ENCODE measurements at places on chromosomes 16 and 17.

DNA sequence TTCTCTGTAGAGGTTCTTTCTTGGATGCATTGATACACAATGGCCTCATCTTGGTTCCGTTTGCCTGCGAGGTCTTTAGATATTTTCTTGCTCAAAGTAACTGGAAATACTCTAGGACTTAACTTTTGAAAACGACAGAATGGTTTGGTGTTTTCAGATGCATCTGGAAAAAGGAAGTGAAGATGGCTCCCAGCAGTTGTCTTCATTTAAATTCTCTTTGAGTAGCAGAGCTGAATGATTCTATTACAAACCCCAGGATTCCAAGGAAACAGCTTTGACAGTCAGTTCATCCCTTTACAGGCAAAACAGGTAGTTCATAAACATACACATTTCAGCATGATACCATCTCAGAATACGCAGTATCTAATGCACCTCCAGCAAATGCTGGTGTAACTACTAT, 54.8 kb downstream of the PSMD12 start:
- no peak for DNase-seq

DNA sequence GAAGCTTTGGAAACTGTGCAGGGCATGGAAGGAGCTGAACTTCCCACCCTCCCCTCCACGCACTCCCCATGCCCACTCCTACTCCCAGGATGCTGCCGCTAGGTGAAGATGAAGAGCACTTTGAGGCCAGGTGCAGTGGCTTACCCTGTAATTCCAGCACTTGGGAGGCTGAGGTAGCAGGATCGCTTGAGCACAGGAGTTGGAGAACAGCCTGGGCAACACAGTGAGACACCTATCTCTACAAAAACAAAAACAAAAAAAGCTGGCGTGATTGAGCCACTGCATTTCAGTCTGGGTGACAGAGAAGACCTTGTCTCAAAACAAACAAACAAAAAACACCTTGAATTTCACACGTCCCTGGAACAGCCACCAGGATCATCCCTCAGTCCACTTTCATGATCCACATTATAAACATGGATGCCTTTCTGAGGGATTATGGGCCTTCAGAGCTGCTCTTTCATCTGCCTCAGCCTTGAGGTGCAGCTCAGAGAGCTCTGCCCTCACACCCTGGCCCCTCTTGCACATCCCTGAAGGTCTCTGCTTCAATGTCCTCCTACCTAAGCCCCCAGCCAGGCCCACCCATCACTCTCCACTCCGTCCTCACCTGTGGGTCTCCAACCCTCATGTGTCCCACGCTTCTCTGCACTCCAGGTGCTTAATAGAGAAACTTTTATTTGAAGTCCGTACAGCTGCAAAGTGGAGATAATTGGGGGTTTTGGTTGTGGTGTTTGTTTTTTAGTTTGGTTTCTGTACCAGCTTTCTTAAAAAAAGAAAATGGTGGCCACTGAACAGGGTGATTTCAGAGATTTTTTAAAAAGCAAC, 25.8 kb downstream of the PHB1 start:
- no peak for DNase-seq

GRCh38 chr16:48542020-48542473, 67.9 kb downstream of the N4BP1 start:
- DNase-seq = no peak

DNA sequence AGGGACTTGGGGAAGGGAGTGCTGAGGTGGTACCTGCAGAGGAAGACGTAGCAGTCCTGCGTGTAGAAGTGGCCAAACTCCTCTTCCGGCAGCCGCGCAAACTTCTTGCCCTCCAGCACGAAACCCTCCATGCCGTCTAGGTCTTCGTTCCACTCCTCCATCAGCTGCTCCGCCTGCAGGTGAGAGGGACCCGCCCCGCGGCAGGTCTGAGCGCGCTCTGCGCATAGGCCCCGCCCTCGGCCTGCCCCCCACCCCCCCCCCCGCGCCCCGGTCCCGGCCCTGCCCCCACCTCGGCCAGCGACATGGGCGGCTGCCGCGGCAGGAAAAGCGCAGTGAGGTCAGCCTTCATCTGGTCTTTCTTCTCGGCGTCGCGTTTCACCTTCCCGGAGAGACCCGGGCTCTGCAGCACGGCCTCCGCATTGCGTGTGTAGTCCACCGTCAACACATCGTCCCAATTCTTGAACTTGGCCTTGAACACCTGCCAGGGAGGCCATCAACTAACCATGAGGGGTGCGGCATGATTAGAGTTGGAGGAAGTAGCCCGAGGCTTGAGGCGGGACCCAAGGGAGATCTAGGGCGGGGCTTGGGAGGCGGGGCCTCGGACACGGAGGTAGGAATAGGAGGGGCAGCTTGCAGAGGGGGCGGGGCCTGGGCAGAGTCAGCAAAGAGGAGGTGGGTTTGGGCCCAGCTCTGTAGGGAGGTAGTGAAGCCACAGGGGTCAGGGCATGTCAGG, 11.5 kb downstream of the FLII start:
- DNase-seq = no peak

DNA sequence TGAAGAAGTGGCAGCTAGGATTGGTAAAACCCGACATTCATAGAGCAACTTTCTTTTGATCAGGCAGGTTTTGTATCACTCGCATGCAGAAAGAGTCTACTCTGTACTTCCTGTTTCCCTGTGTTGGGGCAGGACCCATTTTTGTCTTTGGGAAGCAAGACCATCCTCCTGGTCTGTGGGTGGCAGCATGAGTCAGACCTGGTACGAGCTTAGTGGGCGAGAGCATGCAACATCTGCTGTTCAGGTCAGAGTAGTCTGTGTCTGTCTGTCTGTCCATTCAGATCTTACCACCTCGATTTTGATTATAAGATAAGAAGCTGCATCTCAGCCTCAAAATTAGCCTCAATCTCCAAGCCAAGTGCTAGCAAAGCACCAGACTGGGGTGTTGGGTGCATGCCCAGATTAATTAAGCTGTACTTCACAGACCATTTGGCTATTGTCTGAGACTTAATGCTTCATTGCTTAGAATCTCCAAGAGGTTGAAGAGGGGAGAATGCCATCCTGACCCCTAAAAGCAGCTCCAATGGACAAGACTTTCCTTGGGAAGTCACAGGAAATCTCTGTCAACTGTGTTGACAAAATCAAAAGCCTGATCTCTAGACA, 110.9 kb downstream of the XYLT1 start:
- DNase-seq = no peak

- DNase-seq = no peak
These were observed 48.5 kb downstream of the IRF8 start for GRCh38 chr16:85947230-85948137.

DNA sequence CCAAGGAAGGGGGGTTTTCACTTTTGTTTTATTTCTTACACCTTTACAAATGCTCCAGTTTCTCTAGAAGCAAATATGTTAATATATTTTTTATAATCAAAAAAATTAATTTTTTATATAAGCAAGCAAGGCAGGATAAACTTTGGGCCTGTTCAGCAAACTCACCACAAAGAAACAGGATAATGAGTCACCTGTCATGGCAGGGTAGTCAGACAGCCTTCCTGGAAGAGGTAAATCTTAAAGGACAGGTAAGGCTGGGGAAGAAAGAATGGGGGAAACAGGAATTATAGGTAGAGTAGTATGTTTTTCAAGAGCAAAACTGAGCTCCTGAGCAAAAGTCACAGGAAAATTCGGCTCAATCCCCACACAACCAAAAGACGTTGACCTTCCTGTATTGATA, 186.3 kb upstream of the SOX9 start:
- DNase-seq = no peak

- DNase-seq = no peak
These were observed 77.1 kb upstream of the RCVRN start for GRCh38 chr17:9982159-9982558.

DNA sequence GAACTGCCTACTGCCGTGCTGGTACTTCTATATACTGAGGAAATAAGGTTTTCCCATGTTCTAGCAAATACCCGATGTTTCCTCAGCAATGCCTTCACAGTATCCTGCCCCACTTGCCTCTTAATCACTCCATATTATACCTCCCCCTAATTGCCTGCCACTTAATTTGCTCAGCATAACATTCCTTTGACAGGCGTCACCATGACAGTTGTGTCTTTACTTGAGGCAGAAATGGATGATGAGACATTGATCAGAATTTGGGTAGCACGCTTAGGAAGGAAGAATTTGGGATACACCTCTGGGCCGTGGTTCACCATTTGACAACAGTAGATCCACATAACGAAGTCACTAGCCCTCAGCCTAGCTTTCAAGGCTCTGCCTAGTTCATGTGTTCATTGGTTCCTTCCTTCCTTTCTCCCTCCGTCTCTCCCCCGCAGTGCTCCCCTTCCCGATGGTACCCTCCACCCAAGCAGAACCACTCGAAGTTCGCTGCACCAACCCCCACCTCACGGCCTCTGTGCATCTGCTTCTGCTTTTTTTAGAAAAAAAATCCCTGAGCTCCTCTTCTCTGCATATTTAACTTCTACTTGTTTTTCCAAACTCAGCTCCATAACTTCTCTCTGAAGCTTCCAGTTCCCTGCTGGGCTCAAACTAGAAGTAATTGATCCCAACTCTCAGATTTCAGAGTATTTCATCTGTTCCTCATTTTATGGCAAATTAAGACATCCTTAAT, 19.4 kb downstream of the IQCK start:
- no peak for DNase-seq

DNA sequence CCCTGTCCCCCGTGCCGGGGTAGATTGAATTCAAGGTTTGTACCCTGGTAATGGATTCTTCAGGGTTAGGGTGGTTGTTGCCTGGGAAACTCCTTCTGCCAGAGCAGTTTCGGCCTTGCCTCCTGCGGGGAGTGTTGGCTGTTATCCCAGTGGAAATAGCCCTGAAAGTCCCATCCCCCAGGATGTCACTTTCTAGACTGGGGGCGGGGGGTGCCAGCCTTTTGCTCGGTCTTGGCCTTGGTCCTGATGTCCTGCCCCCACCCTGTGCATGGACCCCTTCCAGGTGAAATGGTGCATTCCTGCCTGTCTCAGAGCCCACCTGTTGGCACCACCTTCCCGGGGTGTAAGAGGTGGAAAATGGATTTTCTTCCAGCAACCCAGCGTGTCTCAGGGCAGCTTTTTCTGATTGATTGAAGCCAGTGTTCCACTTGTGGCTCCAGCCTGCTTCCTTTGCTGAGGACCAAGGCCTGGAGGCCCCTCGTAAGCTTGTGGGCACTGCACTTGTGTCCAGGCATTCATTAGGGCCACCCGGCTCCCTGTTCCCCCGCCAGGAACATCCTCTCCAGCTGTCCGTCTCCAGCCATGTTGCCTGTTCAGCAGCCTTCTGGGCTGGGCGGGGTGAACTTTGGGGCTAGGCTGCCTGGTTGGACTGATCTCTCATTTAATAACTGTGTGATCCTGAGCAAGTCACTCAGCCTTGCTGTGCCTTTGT, 25.6 kb downstream of the MGAT5B start:
- DNase-seq = no peak

GRCh38 chr16:49663081-49664065, 192.5 kb downstream of the ZNF423 start:
- DNase-seq = peak; percentile 14

GRCh38 chr17:16363749-16364536, 10.7 kb upstream of the CENPV start:
- DNase-seq = peak; percentile 72

DNA sequence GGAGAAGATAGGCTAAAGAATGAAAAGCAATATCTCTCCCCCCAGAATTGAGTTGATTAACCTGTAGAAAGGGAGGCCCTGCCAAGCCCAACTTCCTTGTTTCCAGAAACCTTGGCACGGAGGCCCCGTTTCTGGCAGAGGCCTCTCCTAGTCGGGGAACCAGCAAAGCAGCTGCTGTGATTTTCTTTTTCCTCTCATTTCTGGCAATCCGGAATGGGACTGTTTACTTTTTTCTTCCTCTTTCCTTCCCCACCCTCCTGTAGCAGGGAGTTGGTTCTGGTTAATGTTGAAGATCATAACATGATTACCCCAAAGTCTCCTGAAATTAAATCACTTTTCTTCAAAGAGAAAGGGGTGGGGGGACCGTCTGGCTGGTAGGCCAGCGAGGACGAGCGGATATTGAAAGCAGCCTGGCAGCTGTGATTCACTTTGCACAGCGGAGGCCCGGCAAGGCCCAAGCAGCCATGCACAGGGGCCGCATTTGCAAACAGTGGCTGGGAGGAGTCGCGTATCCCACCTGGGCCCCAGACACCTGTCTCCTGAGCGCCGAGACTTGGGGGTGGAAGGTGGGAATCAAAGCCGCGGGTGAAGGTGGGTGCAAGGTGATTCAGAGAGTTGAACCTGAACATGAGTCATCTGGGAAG, 51.5 kb downstream of the NTN1 start:
- no peak for DNase-seq

GRCh38 chr17:4850246-4850645, 17.1 kb downstream of the MINK1 start:
- peak; percentile 39 for DNase-seq

GRCh38 chr16:11972128-11972527, 4.4 kb upstream of the SNX29 start:
- peak; percentile 25 for DNase-seq

DNA sequence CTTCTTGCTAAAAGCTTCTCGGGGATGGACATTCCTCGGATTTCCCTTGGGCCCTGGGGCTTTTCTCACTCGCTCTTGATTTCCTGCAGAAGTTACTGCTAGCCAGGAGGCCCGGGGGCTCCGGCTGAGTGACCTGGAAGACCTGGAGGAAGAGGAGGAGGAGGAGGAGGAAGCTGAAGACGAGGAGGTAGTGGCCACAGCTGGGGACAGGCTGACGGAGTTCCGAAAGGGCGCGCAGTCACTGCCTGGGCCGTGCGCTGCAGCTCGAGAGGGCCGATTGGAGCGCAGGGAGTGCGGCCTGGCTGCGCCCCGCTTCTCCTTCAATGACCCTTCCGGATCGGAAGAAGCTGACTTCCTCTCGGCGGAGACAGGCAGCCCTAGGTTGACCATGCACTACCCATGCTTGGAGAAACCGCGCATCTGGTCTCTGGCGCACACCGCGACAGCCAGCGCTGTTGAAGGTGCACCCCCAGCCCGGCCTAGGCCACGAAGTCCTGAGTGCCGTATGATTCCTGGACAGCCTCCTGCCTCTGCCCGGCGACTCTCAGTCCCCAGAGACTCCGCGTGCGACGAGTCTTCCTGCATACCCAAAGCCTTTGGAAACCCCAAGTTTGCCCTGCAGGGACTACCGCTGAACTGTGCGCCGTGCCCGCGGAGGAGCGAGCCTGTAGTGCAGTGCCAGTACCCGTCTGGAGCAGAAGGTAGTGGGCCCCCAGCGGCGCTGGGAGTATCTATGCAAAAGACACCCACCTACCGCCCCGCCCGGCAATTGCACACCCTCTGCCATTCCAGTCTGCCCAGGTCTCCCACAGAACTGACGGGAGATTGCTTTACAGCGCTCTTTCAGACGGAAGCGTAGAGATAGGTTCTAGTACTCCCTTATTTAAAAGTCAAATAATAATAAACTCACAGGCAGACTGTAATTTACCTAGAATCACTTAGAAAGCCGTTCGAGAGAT, 4.9 kb downstream of the IRX6 start:
- DNase-seq = no peak

GRCh38 chr17:83106056-83106588, 26.7 kb downstream of the METRNL start:
- no peak for DNase-seq

- no peak for DNase-seq
These were observed 8.7 kb downstream of the ZDHHC7 start for GRCh38 chr16:85002608-85003007.

- no peak for DNase-seq
These were observed 18.8 kb downstream of the RPH3AL start for GRCh38 chr17:333626-334396.
